Activated CD4-positive, alpha-beta T cell treated with anti-CD3 and anti-CD28 coated beads for 48 hours (primary cell): ENCODE measurements at places on chromosomes 13 and 19.
A peak's percentile ranks its signal among the peaks of the same experiment; 100 is the strongest.

DNA sequence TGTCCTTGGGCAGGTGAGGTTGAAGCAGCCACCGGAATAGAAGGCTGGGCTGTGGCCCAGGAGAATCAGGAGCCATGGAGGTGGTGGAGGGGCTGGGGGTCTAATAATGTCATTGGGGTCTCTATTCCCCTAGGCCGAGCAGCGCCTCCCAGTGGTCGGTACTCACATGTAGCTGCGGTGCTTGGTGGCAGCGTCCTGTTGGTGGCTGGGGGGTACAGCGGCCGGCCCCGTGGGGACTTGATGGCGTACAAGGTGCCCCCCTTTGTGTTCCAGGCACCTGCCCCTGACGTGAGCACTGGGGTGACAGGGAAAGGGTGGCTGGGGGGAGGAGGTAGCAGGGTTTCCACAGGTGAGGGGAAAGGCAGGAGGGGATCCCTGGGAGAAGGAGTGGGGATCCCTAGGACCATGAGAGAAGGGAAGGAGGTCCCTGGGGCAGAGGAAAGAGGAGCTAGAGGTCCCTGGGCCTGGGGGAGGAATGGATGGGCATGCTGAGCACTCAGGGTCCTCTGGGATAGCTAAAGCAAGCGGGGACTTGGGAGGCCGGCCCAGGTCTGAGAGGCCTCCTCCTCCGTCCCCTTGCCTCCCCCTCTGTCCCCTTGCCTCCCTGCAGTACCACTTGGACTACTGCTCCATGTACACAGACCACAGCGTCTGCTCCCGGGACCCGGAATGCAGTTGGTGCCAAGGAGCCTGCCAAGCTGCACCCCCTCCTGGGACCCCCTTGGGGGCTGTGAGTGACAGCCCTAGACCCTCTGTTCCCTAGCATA, 18.1 kb downstream of the MEGF8 start:
- peak; percentile 15 for DNase-seq

- DNase-seq = peak; percentile 66
Observed at GRCh38 chr19:4014541-4015491, 7.3 kb downstream of the PIAS4 start.

- no peak for DNase-seq
Observed at GRCh38 chr13:40999416-40999815, 19.7 kb downstream of the ELF1 start.

DNA sequence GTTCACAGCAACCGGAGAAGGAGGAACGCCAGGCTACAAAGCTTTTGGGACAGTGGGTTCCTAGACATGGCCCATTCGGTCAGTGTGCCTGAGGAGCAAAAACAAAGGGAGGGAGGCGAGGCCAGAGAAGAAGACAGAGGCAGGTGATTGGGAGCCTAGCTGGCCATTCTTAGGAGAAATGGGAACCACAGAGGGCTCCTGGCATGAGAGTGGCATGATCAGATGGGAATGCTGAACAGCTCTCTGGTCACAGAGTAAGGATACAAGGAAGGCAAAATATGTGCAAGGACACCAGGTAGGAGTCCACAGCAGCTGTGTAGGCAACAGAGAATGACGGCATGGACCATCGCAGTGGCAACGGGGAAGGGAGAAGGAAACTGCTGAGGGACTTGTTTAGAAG, 82.4 kb downstream of the EFNB2 start:
- no peak for DNase-seq

- no peak for DNase-seq
Observed at GRCh38 chr13:71611292-71611691, 255.7 kb downstream of the DACH1 start.

- DNase-seq = no peak
Observed at GRCh38 chr13:48532256-48532505, 699 bp downstream of the RCBTB2 start.

GRCh38 chr13:79398127-79398526, 7.9 kb downstream of the RBM26 start:
- DNase-seq = no peak

GRCh38 chr19:7268705-7269098, 25.5 kb downstream of the INSR start:
- no peak for DNase-seq

GRCh38 chr19:54469496-54469934, 3.6 kb downstream of the CDC42EP5 start:
- no peak for DNase-seq

DNA sequence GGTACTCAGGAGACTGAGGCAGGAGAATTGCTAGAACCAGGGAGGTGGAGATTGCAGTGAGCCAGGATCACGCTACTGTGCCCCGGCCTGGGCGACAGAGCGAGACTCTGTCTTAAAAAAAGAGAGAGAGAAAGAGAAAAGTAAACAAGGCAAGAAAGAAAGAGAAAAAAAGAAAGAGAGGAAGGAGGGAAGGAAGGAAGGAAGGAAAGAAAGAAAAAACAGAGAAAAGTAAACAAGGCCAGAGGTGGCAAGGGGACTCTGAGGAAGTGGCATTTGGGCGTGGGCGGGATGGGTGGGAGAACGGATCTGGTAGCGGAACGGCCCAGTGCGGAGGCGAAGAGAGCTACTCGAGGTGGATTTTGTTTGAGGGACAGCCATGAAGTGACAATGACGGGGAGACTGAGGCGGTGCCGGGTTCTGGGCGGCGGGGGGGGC, 7.5 kb upstream of the ARRDC2 start:
- DNase-seq = no peak
